ENCODE measurements at places on chromosomes 16 and 17.

DNA sequence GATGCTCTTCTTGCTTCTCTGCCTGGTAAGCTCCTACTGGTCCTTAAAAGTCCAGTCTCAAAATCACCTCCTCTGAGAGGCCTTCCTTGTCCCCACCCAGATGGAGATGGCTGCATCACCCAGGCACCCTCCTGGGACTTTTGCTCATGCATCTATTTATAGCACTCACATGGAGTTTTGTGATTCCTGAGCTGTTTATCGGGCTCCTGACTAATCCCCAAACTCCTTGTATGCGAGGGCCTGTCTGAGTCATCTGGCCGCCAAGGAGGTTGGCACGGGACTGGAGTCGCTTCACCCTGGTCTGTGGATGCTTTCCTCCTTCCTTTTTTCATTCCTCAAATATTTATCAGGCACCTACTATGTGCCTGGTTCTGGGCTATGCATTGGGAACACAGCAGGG is 2.3 kb upstream of the MAP2K3 start:
- DNase-seq: no peak

- no peak for DNase-seq
Measured at GRCh38 chr16:29815032-29815721, 775 bp upstream of the PAGR1 start.

- DNase-seq: no peak
Measured at GRCh38 chr16:11118479-11118878, 137.5 kb downstream of the SOCS1 start.

GRCh38 chr17:39122991-39123390 is 28.4 kb downstream of the PLXDC1 start:
- DNase-seq: no peak

- no peak for DNase-seq
Measured at GRCh38 chr16:86697715-86698114, 119.4 kb downstream of the FOXL1 start.

GRCh38 chr16:20310421-20311395 is 16.6 kb downstream of the GP2 start:
- no peak for DNase-seq

DNA sequence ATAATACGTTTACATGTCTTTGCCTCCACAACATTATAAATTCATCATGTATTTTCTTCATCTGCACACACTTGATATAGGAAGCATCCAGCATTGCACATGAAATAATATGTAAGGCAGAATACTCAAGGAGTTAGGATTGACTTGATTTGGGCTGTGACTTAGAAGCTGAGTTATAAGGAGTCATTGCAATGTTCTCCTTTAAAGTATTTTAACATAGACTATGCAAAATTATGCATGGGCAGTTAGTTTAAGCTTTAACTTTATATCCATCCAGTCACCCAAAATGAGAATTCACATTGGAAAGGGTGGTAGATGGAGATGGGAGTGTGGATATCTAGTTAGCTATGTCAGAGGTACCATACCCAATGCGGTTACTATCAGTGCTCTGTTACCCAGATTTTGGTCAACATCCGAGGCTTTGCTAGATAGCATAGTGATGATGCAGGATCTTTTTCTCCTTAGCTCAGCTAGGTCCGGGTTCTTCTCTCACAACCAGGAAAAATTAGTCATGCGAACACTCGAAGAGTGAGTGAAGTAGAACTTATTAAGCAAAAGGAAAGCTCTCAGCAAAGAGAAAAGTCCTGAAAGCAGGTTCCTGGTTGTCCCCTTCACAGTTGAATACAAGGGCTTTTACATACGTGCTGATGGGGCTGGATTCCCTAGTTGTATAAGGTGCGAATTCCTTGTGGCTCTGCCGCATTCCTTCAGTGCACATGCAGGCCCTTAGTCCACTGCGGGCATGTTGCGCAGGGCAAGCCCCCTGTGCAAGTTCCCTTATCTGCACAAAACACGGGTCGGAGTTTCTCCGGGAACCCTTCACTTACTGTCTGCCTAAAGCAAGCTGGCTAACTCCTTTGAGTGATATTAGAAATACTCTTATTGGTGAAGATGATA is 73.1 kb upstream of the FAM20A start:
- DNase-seq: no peak

GRCh38 chr16:50708373-50709060 is 15.1 kb downstream of the NOD2 start:
- no peak for DNase-seq

DNA sequence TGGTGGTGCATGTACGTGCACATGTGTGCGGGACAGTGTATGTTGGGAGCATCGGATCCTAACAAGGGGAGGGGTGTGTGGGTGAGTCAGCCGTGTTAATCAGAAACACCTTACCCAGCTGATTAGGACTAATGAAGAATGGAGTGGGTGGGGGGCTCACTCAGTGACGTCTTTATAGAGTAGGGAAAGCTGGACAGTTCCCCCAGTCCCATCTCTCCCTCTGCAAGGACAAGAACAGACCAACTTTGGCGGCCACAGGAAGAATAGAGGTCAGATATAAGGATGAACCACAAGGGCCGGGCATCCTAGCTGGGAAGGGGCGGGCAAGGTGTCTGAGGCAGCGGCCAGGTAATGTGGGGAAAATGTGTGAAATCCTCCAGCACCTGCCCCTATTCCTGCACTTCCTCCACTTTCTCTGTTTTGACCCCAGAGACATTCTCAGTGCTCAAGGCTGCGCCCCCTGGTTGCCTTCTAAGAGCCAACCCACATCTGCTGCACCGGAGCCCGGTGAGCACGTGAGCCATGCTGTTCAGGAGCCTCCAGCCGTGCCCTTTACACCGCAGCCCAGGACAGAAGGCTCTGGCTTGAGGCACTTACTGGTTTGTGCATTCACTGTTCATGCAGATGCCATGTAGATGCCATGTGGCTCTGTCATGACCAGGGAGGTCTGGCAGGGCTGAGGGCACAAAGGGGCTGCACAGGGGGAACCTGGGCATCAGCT is 18.9 kb upstream of the TBX21 start:
- DNase-seq: no peak

- DNase-seq: no peak
Measured at GRCh38 chr17:34091975-34092374, 163.1 kb upstream of the CCL2 start.

All from central memory CD4-positive, alpha-beta T cell (primary cell).